Stimulated activated CD4-positive, alpha-beta T cell treated with anti-CD3 and anti-CD28 coated beads, Interleukin-2, amount 100 ng/mL, for 4 hours (primary cell): ENCODE measurements at places on chromosomes 2 and 18.

DNA sequence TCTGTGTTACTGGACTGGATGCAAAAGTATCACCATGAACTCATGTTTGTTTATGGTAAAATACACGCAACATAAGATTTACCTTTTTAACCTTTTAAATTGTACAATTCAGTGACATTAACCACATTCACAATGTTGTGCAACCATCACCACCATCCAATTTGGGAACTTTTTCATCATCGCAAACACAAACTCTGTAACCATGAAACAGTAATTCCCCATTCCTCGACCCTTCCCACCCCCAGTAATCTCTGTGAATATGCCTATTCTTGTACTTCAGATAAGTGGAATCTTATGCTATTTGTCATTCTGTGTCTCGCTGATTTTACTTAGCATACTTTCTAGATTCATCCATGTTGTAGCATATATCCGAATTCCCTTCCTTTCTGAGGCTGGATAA, 31.1 kb upstream of the EPAS1 start:
- DNase-seq, result no peak

DNA sequence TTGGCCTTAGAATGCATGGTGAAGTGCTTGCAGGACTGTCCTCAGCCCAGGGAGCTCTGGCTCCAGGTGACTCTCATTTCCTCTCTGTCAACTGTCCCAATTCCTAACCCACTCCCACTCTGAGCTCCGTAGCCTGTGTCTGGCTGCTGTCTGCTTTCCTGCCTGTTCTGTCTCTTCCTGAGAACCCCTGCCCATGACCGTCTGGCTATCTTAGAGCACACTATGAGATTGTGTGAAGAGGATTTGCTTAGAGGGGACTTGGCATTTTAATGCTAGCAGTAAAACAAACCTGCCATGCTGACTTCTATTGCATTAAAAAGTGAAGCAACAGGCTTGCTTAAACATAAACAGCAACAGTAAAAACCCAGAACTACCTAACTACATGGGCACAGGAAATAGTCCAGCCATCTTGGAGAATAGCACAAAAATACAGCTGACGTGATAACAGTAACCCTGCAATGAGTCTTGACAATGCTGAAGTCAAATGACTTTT, 234.7 kb downstream of the PRKCE start:
- DNase-seq, result no peak

GRCh38 chr2:26290001-26290400, 45.3 kb downstream of the HADHB start:
- DNase-seq, result no peak

DNA sequence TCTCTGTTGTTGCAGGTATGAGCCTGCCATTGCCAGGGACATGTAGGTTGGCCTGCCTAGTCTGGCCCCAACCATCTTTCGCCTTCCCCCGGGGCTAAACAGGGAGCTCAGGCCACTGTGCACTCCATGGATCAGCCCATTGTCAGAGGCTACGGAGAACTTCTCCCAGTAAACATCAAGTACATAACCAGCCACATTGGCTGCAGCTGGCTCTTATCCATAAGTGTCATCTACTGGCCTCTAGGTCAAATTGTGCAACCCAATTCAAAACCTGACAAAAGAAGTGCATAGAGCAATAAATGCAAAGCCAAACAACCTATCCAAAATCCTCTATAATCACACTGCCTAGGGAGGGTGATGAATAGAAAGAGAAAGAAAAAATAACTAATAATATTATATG, 418.1 kb upstream of the DCC start:
- DNase-seq, result no peak

- DNase-seq, result no peak
Observed at GRCh38 chr18:6557057-6557769, 142.5 kb upstream of the L3MBTL4 start.

GRCh38 chr18:3914109-3914508, 464.1 kb downstream of the TGIF1 start:
- DNase-seq, result no peak

DNA sequence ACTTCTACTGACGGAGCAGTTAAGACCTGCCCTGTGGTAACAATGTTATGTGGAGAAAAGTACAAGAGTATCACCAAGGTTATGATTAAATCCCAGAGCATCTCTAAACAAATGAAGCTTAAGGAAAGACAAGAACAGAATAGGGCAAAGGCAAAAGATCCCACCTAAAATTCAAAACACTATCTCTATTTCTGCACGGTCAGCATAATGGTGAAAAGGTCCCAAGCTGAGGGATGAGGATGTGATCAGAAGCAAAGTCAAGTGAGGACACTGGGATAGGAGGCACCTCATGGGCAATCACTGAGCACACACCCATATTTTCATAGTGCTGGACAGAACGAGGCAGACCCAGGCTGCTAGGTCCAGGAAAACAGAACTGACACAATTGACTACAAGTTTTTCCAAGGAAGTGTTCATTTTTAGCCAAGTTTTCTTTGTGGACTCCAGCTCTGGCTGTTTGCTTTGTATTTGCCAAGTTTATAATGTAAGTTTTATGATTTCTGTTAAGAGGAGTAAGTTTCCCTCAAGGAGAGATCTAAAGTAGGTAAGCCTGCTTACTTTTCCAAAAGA, 77.8 kb downstream of the NCKAP5 start:
- no peak for DNase-seq

- no peak for DNase-seq
Observed at GRCh38 chr18:12571630-12572029, 86.3 kb downstream of the SPIRE1 start.

DNA sequence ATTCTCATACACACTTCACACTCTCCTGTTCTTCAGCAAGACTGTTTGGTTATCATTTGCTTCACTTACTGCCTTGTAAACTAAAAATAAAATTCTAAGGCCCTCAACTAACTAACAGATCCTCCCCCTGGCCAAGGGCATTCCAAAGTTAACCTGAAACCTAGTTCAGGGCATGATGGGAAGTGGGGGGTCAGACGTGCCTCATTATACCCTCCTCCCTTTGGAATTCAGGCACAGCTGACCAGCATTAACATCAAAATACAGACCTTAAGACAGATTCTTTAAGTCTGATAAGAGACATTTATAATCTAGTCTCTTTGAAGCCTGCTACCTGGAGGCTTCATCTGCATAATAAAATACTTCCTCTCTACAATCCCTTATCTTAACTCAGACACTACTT, 221.0 kb downstream of the NOL4 start:
- DNase-seq, result no peak

DNA sequence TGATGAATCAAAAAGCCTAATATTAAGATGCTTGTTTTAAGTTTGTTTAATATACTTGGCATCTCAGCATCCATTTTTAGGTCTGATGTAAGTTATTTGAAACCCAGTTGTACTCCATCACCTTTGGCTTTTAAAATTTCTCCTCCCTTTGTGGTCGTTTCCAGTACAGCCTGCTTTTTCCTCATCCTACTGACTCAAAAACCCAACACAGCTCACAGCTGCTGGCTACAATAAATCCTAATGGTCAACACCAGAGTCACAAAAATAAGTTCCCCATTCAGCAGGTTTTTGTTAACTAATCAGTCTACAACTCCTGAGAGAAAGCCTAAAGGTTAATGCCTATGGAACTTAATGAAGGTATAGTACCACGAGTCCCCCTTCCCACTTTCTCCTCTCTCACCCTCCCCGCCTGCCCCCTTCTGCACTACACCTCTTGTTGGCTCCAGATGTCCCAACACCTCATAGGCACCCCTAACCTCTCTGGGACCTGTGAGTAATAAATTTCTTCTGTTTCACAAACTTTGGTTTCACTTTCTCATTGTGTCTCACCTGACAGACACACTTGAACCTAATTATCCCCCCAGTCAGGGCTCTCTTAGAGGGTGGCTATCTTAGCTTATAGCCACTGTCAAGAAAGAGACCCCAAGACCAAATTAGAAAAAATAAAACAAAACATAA, 148.6 kb downstream of the GALNT1 start:
- DNase-seq, result no peak

DNA sequence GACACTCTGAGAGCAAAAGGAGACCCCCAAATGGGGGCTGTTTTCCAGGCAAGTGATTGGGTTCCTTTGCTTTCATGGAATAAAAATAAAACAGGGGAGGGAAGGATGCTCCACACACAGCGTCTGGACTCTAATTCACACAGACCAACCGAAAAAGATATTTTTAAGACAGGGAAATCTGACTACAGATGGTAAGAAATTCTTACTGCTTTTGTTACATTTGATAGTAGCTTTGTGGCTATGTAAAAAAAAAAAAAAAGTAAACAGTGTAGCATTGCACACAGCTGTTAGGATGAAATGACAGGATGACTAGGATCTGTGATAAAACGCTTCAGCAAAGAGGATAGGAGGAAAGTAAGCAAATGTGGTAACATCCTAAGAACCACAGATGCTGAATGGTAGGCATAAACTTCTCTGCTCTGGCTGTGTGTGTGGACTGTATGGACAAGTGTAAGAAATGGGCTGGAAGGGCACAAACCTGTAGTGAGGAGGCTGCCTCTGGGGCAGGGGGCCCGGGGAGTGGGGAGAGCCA, 207.6 kb downstream of the ANAPC1 start:
- no peak for DNase-seq

- no peak for DNase-seq
Observed at GRCh38 chr2:220153118-220153517, 525.7 kb downstream of the SLC4A3 start.

DNA sequence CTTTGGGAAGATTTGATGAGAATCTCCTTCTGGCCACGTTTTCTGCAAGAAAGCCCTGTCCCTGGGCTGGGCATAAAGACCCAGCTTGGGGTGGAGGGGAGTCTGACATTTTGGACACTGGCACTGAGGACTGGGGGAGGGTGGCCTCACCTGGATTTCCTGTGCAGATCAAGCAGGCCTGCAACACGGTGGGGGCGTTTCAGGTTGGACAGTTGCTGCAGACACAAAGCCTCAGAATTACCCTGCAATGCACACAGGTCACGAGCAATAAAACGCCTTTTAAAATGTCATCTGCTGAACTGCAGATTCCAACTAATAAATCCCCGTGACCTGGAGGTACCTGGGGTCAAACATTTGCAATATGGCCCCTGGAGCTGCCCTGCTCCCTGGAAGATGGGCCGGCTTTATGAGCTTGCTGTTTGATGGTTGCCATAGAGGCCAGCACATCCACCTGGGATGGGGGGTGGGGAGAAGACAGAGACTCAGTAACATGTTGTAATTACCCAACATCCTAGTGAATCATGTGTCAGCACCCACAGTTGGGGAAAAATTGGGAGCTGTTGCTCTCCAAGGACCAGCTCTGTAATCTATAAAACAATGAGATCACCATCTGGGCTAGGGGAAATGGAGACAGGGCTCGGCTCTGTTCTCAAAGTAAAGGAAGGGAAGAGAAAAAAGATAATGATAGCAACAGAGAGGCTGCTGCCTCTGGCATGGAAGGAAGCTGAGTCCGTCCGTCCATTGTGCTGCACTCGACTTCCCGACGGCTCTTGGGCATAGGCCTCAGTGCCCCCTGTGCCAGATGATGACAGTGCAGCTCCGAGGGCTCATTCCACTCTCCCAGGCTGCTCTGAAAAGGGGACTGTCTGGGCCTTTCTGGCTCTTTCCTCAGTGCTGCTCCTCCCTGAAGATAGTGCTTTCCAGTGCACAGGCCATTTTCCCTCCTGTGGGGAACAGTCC, 340.3 kb downstream of the CYRIA start:
- DNase-seq, result no peak

GRCh38 chr2:170887896-170888295, 41.2 kb upstream of the GORASP2 start:
- DNase-seq, result no peak

DNA sequence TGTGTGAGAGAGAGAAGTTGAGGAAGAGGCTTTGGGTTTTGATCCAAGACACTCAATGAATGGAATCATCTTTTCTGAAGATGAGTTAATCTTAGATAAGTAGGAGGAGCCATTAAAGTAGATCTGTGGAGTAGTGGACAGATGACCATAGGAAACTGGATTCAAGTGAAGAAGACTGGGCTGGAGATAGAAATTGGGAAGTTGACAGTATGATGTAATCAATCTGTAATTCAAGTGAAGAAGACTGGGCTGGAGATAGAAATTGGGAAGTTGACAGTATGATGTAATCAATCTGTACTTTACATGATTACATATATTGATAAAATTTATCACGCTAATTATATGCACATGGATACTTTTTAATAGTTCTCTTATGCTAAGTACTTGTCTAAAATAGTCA, 92.8 kb downstream of the PHLPP1 start:
- DNase-seq, result no peak

DNA sequence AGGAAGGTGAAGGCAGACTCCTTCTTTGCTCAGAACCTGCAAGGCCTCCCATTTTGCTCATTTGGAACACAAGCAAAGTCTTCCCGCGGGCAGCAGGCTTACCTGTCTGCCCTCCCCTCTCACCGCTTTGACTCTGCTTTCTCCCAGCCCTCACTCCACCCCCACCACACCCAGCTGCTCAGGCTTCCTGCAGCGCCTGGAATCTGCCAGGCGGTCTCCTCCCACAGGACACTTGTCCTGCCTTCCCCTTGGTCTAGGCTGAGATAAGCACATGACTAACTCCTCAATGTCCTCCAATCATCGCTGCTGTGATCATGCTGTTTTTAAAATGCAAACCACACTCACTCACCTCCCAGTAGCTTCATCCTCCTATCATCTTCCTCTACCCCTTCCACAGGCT, 430.0 kb downstream of the ZNF516 start:
- no peak for DNase-seq

- DNase-seq, result no peak
Observed at GRCh38 chr18:22106536-22107292, 62.7 kb upstream of the GATA6 start.

GRCh38 chr2:77602771-77603170, 80.6 kb upstream of the LRRTM4 start:
- DNase-seq, result no peak
